Fibroblast of lung (primary cell): ENCODE measurements at places on chromosomes 16 and 17. TPM values are rescaled to one million over a fixed set of nuclear protein-coding genes. Genes with fewer than 3 reads are reported as not detected.

- no peaks in the 10 kb centered on the region for H3K27me3 ChIP-seq
- H3K4me3 ChIP-seq: peak overlapping the region; percentile 16
- H3K4me1 ChIP-seq: peaks cover 23% of the 10 kb centered on the region
- peak overlapping the region; percentile 18 for H3K27ac ChIP-seq
Measured at GRCh38 chr16:87487361-87487924, 5.4 kb downstream of the ZCCHC14 start.

The TBC1D3B gene
- 1.8 and 2.3 TPM in 2 replicates for total RNA-seq

DNA sequence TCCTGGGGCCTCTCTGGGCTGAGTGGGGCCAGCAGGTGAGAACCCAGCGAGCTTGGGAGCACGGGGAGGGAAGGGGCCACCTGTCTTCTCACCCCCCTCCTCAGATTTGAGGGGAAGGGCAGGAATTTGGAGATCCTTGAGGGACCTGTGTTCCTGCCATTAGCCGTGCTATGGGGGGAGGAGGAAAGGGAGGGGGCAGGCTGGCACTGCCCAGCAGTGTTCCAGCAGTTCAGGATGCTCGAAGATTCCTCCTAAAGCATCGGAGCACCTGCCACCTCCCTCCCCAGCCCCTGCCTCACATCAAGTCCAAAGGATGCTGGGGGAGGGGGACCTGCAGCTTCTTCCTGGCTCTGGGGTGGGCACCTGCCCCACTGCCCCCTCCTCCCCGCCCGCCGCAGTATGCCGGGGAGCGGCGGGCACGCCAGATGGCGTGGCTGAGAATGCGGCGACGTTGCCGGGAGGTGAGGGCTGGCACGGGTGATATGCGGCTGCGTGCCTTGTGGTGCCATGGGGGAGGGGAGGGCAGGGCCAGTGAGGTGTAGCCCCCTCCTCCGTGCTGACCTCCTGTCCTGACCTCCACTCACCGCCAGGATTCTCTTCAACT, 4.7 kb upstream of the NEUROD2 start:
- H3K36me3 ChIP-seq: no peaks in the 10 kb centered on the region
- no peak overlapping the region for H3K27ac ChIP-seq
- H3K27me3 ChIP-seq: peaks cover 31% of the 10 kb centered on the region
- H3K4me3 ChIP-seq: no peak overlapping the region

The MAP3K14 gene
- total RNA-seq: 3.6 TPM in 2 replicates

DNA sequence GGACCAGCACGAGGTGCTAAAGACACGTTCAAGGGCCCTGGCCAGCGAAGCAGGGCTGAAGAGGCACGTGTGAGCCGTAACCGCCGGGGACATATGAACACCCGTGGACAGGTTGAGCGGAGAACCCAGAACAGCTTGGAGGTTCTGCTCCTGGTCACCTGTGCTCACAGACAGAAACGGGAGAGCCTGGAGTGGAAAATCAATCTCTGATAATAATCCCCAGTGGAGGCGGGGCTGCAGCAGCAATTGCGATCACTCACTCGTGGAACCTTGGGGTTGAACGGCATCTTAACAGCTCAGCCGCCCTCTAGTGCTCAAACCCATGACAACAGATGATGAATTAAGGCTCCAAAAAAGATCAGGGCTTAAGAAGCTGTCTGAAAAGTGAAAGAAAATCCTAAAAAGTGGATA, 25.6 kb downstream of the WIPI1 start:
- H3K36me3 ChIP-seq: peaks cover 40% of the 10 kb centered on the region
- H3K4me3 ChIP-seq: no peak overlapping the region
- peaks cover 6% of the 10 kb centered on the region for H3K4me1 ChIP-seq
- no peak overlapping the region for H3K27ac ChIP-seq
- peak; percentile 38 for DNase-seq

DNA sequence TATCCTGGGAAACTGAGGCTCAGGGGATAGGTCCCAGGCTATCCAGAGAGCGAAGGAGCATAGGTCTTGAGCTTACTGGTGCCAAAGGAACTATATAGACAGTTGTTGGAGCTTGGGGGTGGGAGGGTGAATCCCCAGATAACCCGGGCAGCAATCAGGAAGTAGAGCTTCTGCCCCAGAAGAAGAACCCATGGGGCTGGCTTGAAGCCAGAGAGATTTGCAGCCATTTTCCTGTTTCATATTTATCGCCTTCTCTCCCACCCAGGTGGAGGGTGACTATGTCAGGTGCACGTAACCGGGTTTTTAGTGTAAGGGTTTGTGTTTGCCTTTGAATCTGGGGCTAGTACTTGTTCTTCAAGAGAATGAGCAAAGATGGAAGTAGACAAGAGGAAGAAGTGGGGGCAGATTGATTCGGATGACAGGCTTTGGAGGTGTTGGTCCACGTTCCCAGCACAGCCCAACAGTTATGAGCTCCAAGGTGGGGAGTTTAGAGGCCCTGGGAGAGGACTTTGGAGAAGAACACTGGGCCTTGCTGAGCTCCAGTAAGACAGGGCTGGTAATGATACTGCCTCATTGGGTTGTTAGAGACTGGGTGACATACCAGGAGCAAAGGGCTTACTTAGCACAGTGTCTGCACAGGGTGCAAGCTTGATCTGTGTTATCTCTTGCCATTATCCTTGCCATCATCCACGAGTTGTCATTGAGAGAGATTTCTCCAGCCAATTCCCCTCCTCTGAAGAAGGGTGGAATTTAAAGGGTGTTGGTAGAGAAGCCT, 145.6 kb downstream of the CCDC182 start:
- no peak for DNase-seq
- H3K4me3 ChIP-seq: no peak overlapping the region
- H3K36me3 ChIP-seq: no peaks in the 10 kb centered on the region
- H3K4me1 ChIP-seq: no peaks in the 10 kb centered on the region
- no peaks in the 10 kb centered on the region for H3K27me3 ChIP-seq

DNA sequence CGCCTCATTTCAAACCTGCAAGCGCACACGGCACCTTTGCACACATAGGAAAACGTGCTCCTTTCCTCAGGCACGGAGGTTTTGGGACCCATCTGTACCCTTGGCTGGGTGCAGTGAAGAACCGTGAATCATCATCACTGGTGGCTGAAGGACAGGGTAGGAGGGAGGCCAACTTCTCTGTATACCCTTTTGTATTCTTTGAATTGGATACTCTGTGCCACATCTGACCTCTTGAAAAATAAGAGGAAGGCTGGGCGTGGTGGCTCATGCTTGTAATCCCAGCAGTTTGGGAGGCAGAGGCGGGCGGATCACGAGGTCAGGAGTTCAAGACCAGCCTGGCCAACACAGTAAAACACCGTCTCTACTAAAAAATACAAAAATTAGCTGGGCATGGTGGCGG, 11.7 kb downstream of the GPRC5B start:
- DNase-seq: no peak
- H3K36me3 ChIP-seq: no peaks in the 10 kb centered on the region

- no peak overlapping the region for H3K4me3 ChIP-seq
- no peaks in the 10 kb centered on the region for H3K27me3 ChIP-seq
- DNase-seq: no peak
- no peaks in the 10 kb centered on the region for H3K36me3 ChIP-seq
Measured at GRCh38 chr16:48448841-48449481, 63.7 kb upstream of the SIAH1 start.
